ENCODE measurements at places on chromosomes 12 and 14.

DNA sequence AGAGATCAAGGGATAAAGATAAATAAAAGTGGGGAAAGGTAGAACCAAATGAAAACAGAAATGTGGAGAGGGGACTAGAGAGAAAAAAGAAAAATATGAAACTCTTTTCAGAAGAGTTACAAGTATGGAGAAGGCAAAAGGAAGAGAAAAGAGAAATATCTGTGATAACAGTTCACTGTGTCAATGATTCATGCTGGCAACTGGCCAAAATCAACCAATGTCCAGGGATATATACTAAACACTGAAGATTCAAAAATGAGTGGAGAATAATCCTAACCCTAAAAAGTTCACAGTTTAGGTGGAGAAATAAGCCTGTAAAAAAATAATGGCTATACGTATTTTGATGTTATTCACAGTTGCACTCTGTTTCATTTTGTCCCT is 372.3 kb upstream of the KITLG start:
- DNase-seq: no peak

- no peak for DNase-seq
Measured at GRCh38 chr14:104743461-104744380, 9.2 kb upstream of the SIVA1 start.

DNA sequence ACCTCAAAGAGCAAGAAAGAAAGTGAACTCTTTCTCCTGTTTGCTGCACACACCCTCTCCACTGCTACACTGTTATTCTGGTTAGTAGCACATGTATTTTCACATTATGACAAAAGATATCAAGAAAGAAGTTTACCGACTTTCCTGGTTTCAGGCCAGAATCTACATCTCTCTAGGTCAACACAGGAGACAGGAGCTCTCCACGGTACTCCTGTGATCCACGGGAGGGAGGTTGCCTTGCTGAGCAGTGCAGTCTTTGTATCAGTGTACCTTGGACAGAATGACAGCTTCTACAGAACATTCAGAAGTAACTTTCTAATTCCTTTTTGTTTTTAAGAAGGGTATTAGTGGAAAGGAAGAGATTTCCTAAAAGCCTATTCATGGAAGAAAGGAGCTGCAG is 805.6 kb downstream of the NRXN3 start:
- no peak for DNase-seq

GRCh38 chr12:71799106-71799505 is 40.5 kb upstream of the TBC1D15 start:
- DNase-seq: no peak

DNA sequence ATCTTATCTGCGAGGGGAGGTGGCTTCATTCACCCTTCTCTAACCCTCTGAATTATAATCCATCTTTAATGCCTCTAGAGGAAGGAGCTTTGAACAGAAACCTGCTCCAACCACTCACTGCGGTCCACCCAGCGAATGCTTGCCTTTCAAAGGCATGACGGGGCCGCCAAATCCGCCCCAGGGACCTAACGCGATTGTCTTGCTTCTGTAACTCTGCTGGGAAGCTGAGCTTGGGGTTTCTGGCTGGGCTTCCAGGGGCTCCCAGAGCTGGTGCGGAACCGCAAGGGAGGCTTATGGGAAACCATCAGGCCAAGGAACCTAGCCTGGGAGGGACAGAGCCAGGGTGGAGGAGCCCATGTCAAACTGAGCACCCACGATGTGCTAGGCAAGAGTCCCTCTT is 231.2 kb upstream of the LHX5 start:
- peak; percentile 88 for DNase-seq

DNA sequence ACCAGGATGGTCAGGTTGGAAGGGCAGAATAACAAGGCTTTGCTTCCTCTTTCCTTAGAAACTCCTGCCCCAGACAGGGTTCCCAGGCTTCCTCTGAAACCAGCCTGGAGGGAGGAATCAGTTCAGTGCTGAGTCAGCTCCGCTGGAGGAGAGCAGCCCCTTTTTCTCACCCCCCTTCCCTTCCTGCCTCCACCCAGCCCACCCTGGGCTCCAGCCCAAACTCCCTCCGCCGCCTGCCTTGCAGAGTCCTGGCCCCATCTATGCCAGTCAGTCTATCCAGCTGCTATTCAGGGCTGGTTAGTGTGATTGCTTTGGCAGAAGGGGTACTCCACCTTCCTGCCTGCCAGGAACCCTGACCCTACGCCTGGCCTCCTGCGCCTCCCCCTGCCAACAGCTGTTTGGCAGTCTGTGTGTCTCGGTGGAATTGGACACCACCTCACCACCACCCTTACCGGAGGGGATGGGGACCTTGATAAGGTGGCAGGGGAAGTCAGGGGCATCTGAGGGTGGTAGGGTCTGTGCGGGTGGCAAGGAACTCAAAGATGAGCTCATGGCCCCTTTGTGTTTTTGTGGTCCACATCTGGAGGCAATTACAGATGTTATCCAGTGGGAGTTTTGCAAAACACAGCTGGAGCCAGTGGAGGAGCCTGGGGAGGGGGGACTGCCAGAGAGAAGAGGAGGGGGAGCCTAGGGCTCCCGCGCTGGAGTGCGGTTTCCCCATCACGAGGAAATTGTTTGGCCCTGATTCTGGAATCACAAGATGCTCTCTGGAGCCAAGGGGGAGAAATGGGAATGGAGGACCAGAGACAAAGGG is 12.2 kb downstream of the MMP14 start:
- no peak for DNase-seq

DNA sequence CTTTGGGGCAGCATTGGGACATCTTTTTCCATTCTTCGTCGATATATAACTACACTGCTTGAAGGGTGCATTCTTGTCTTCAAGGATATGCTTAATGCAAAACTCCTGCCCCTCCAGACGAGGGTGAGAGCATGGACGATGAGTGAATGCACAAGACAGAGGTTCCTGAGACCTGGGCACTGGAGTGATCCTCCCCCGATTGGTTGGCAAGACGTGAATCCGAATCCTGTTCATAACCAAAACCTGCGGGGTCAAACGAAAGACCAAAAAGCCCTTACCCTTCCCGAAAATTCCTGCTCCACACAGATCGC is 684 bp downstream of the KANSL2 start:
- DNase-seq: peak; percentile 72

GRCh38 chr14:70563869-70564268 is 29.1 kb upstream of the ADAM20 start:
- no peak for DNase-seq

DNA sequence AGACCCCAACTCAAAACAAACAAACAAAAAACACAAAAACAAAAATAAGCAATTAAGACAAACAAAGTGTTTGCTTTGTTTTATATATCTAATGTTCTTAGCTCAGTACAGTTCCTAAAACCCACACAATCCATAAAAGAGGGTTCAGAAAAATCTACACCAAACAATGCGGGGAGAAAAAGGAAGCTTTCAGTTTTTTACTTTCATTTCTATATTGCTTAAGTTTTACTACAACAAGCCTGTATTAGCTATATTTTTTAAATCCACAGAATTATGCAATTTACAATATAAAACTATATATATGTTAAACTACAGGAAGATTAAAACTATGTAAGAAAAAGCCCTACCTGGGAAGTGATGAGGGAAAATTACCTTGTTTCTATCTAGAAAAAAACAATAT is 41.4 kb downstream of the CLIP1 start:
- DNase-seq: no peak

DNA sequence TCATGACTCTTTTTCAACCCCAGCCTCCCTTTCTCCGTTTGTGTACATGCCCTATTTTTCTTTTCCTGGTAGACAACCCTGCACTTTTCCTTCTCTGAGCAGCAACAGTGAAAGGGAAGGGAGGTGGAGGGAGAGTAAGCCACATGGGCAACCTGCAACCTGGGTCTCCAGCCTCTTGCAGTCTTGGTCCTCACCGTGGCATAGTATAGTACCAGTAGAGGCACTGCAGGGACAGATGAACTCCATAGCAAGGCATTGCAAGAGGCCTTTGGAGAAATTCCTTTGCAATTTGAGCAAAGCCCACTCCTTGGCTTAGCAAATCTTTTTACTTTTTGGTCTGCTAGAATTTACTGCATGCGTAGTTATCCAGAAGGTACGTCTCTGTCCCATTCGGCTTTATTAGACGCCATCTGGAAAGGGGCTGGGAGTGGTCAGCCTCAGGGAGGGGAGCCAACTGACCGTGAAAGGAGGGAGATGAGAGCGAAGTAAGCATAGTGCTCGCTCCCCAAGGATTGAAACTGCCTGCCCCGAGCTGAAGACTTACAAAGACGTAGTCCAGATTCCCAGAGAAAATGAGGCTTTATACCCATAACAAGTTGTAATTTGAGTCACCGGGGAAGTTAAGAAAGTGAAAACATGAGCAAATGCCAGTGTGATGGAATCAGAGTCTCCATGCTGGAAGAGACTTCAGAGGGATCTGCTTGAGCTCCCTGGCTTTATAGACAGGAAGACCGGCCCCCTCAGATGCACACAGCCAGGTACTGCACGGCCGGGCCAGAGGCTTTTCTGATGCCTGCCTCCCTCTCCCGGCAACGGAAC is 332.0 kb downstream of the CACNA1C start:
- no peak for DNase-seq

GRCh38 chr12:108629151-108629550 is 4.5 kb downstream of the SELPLG start:
- no peak for DNase-seq

DNA sequence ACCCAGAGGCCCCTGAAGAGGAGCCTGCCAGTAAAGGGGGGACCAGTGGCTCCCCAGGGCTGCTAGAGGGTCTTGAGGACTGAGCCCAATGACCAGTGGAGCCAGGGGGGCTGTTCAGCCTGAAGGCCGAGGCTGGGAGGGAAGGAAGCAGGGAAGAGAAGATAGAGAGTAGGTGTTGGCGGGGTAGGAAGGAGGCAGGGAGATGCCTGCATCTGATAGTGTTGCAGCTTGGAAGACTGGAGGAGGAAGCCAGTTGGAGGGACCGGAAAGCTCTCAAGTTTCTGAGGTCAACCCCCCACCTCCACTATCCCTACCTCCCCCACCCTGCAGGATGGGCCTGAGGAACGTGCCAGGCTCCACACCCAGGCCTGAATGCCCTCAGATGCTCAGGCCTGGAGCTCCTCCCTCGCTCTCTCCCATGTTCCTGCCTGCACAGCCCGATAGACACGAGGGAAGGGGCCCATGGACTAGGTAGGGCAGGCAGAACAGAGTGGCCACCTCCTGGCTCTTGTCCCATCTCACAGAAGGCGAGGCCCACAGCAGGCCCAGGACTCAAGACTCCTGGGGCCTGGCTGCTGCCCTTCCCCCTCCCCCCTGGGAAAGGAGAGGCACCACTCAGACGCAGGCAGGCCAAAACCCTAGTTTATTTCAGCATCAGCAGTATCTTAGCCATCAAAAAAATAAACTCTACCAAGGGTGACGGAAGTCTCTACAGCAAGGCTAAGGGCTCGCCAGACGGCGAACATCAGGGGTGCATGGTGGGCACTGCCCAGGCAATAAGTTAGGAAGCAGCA is 3.4 kb downstream of the CKB start:
- DNase-seq: peak; percentile 41

DNA sequence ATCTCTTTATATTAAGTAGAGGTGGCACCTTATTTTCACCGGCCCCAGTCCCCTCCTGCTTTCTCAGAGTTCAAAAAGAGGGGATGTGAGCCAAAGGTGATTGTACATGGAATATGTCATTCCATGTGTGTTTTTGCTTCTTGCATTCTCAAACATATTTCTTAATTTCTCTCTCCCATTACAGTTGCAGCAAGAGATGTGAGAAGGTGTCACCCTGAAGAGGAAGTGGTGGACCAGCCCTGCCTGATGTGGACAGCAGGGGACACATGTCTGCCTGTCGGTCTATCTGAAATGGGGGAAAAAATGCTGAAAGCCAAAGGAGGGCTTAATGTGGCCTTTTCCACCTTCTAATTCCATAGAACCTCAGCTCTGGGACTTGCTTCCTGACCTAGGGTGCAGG is 1.9 kb upstream of the FOXN3 start:
- no peak for DNase-seq

DNA sequence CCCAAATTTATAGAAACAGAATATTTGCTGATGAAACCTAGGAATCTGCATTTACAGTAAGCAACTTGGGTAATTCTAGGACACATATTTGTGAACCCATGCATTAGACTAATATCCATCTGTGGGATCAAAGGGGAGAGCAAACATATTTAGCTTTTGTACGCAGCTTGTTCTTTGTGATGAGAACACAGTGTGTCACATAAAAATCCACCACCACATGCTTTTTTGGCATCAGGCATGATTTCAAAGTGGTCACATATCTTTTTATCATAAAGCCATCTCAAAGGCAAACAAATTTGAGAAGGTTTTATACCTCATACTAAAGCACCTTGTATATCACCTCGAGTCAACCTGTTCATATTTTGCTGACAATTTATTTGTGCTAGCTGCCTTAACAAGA is 15.7 kb downstream of the DNAL1 start:
- no peak for DNase-seq

- DNase-seq: no peak
Measured at GRCh38 chr12:93229494-93230325, 148.0 kb upstream of the NUDT4 start.

- no peak for DNase-seq
Measured at GRCh38 chr14:65151609-65151956, 49.3 kb upstream of the MAX start.

- no peak for DNase-seq
Measured at GRCh38 chr12:48104531-48104930, 1.3 kb downstream of the SENP1 start.

DNA sequence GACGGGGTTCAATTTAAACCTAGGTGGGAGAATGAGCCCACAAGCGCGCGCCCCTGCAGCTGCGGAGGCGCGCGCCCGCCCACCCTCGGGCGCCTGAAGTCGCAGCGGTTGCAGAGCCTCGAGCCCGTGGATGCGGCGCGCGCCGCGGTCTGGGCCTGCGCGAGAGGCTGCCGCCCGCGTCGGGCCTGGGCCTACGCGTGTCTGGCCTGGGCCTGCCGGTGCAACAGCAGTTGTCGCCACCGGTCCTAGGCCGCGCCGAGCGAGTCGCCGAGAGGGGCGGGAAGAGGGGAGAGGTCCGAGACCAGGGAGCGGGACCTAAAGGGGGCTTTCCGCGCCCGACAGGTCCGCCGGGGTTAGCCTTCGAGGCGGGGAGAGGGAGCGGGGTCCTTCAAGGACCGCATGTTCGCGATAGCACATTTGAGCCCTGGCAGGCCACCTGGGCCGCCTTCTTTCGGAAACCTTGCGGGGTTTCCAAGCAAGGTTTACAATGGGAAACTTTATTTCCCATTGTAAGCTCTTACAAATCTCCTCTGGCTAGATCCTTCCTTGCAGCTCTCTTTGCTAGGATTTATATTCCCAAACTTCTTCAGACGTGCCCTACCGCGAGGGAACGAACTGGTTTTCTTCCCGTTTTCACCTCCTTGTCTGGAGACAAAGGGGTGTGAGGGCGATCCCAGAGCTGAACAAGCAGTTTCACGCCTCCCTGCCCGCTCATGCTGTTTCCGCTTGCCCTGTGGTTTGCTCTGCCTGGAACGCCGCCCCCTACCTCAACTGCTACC is 6.8 kb downstream of the SIX6 start:
- DNase-seq: no peak

- peak; percentile 67 for DNase-seq
Measured at GRCh38 chr12:29155079-29155478, 6.0 kb downstream of the FAR2 start.

- DNase-seq: no peak
Measured at GRCh38 chr12:46209914-46210872, 58.6 kb downstream of the SLC38A1 start.

- no peak for DNase-seq
Measured at GRCh38 chr14:22231018-22231417, 358.0 kb downstream of the DAD1 start.

DNA sequence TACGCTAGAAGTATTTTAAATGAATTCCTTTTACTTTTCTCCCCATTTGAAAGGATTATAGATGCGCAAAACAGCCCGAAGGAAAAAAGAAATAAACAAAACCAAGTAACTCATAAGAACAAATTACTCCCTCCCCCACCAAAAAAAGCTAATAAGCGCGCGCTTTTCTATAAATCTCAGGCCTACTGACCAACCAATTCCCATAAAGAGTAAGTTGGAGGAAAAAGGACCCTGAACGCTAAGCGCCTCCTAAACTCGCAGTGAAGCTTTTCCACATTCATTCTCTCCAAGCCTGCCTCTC is 588 bp downstream of the MBIP start:
- DNase-seq: no peak

All from NCI-H82 (cell line).